ENCODE measurements at places on chromosomes 6 and 20. TPM values are rescaled to one million over a fixed set of nuclear protein-coding genes. Genes with fewer than 3 reads are reported as not detected.

GRCh38 chr6:142783499-142783898, 161.5 kb downstream of the HIVEP2 start:
- no peak for DNase-seq

ATRN gene
- 4.0 TPM for polyA plus RNA-seq

SLC17A9 gene
- 54.5 TPM for polyA plus RNA-seq

GRCh38 chr6:25215881-25216280, 63.3 kb upstream of the CARMIL1 start:
- DNase-seq, result no peak

PPP1R3G gene
- 0.41 TPM for polyA plus RNA-seq

DNA sequence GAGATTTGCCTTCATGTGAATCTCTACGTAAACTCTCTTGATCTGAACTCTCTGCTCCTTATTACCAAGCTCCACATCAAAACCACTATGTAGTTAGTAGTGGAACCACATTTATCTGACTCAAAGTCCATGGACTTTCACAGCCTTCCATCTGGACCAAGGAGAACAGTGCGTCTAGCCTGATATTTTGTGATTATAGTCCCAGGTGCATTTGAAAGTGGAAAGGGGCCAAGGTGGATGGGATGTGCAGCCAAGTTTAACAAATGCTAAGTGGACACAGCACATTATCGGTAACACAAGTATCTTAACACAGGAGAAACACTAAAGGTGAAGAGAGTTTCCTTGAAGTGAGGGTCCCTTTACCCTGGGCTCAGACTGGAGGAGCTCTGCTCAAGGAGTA, 281.2 kb upstream of the SGK1 start:
- no peak for DNase-seq

GRCh38 chr6:126072172-126072571, 85.8 kb downstream of the TRMT11 start:
- DNase-seq, result no peak

- no peak for DNase-seq
Measured at GRCh38 chr20:24778585-24779031, 170.5 kb upstream of the CST7 start.

GRCh38 chr6:53432318-53433161, 83.8 kb upstream of the ELOVL5 start:
- DNase-seq, result no peak

- DNase-seq, result no peak
Measured at GRCh38 chr20:62133864-62134263, 9.3 kb downstream of the PSMA7 start.

PCK1 gene
- 0.69 TPM for polyA plus RNA-seq

UBD gene
- 0.51 TPM for polyA plus RNA-seq

SLC17A2 gene
- polyA plus RNA-seq, result not detected

STMN3 gene
- polyA plus RNA-seq, result 26.1 TPM

All from aorta (tissue), 5 donors.